ENCODE measurements at places on chromosomes 6 and 20. TPM values are rescaled to one million over a fixed set of nuclear protein-coding genes. Genes with fewer than 3 reads are reported as not detected.

The CST4 gene
- not detected for total RNA-seq

The STX11 gene
- 12.1 TPM for total RNA-seq

The MOXD1 gene
- 17.3 TPM for total RNA-seq

The MLN gene
- not detected for total RNA-seq

The ETV7 gene
- total RNA-seq: 5.4 TPM

The LCA5 gene
- 4.6 TPM for total RNA-seq

The SLPI gene
- total RNA-seq: 44.3 TPM

- H3K27me3 ChIP-seq: peaks cover under 1% of the 10 kb centered on the region
- no peak overlapping the region for H3K27ac ChIP-seq
- H3K36me3 ChIP-seq: peaks cover 4% of the 10 kb centered on the region
Observed at GRCh38 chr6:100695445-100695844, 185.7 kb downstream of the ASCC3 start.

DNA sequence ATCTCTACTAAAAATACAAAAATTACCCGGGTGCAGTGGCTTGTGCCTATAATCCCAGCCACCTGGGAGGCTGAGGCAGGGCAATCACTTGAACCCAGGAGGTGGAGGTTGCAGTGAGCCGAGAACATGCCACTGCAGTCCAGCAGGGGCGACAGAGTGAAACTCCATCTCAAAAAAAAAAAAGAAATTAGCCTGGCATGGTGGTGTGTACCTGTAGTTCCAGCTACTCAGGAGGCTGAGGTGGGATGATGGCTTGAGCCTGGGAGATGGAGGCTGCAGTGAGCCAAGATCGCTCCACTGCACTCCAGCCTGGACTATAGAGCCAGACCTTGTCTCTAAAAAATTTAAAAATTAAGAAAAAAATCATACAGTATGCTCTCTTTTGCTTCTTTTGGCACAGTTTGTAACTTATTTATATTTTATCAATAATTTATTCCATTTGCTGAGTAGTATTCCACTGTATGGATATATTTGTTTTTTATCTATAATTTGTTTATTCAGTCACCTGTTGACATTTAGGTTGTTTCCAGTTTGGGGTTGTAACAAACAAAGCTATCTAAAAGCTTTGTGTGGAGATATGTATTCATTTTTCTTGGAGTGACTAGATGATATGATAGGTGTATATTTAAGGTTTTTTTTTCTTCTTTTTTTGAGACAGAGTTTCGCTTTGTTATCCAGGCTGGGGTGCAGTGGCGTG is 8.0 kb upstream of the MYBL2 start:
- no peak overlapping the region for H3K27ac ChIP-seq
- peaks cover 3% of the 10 kb centered on the region for H3K4me1 ChIP-seq
- no peaks in the 10 kb centered on the region for H3K27me3 ChIP-seq
- DNase-seq: no peak

GRCh38 chr6:86217906-86218305 is 575.2 kb upstream of the SYNCRIP start:
- no peaks in the 10 kb centered on the region for H3K4me1 ChIP-seq
- H3K27me3 ChIP-seq: no peaks in the 10 kb centered on the region
- no peak for DNase-seq
- no peak overlapping the region for H3K4me3 ChIP-seq
- no peak overlapping the region for H3K27ac ChIP-seq

DNA sequence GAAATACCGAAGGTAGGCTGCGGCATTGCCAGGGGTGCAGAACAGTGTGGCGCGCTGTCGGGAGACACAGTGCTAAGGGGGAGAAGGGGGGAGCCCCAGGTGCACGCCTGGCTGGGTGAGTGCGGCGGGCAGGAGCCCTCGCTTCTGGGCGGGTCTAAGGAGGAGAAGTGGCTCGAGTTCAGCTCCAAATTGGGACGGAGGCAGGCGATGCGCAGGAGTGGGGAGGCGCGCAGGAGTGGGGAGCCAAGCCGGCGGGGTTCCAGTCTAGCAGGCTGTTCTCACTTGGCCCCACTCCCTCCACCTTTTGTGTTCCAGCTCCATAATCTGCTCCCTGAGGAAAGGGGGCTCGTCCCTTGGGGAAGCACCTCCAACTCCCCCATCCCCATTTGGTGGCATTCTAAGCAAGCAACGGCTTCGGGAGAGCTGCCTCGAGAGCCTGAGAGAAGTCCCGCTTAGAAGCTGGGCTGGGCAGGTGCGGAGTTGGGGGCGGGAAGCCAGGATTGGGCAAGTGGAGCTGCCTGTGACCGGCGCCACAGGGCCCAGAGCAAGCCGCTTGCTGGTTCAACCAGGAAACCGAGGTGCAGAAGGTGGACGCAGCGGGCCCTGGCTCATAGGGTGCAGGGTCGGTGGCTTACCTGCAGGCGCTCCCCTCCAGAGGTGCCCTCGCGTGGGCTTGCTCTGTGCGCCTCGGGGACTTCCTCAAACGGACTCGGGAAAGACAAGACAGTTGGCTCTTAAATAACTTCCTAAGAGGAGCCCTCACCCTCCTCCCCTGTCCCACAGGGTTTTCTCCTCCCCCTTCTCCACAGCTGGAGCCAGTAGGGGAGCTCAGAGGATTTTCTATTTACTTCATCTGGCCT is at the start of gene F13A1:
Gene F13A1, minus strand, starts transcription at position 711 of the 860 bp plus-strand sequence. CDS start 1,998 bp downstream, outside the sequence.
- H3K36me3 ChIP-seq: no peaks in the 10 kb centered on the region
- no peak within 1 kb of the TSS for H3K27ac ChIP-seq
- DNase-seq: no peak
- H3K27me3 ChIP-seq: no peaks in the 10 kb centered on the region
- peak within 1 kb of the TSS; percentile 54 for H3K4me3 ChIP-seq

- no peaks in the 10 kb centered on the region for H3K36me3 ChIP-seq
- H3K27me3 ChIP-seq: no peaks in the 10 kb centered on the region
- H3K4me3 ChIP-seq: no peak overlapping the region
Observed at GRCh38 chr6:19662911-19663310, 174.3 kb upstream of the ID4 start.

GRCh38 chr6:35415065-35415891 is 36.9 kb upstream of the FANCE start:
- no peak overlapping the region for H3K4me3 ChIP-seq
- H3K4me1 ChIP-seq: no peaks in the 10 kb centered on the region
- H3K27me3 ChIP-seq: no peaks in the 10 kb centered on the region
- peak; percentile 28 for DNase-seq
- no peak overlapping the region for H3K27ac ChIP-seq
- H3K36me3 ChIP-seq: peaks cover 19% of the 10 kb centered on the region

DNA sequence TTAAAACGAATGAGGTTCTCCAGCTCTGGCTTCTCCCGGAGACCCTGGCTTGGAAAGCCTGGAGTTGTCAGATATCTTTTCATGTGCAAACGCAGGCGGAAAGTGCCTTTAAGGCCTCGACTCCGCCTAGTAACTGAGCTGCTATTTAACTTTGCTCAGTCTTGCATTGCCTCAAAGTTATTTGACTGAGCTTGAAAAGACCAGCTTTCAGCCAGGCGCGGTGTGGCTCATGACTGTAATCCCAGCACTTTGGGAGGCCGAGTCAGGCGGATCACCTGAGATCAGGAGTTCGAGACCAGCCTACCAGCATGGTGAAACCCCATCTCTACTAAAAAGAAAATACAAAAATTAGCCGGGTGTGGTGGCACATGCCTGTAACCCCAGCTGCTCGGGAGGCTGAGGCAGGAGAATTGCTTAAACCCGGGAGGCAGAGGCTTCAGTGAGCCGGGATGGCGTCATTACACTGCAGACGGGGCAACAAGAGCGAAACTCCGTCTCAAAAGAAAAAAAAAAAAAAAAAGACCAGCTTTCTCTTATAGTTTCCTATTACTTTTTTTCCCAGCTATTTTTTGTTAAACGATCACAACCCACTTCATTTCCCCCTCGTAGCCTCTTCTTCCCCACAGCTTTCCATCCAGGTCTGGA is 1.9 kb downstream of the GCNT2 start:
- peaks cover 57% of the 10 kb centered on the region for H3K4me1 ChIP-seq
- no peaks in the 10 kb centered on the region for H3K27me3 ChIP-seq
- no peak for DNase-seq
- peak overlapping the region; percentile 58 for H3K4me3 ChIP-seq
- H3K27ac ChIP-seq: peak overlapping the region; percentile 83

DNA sequence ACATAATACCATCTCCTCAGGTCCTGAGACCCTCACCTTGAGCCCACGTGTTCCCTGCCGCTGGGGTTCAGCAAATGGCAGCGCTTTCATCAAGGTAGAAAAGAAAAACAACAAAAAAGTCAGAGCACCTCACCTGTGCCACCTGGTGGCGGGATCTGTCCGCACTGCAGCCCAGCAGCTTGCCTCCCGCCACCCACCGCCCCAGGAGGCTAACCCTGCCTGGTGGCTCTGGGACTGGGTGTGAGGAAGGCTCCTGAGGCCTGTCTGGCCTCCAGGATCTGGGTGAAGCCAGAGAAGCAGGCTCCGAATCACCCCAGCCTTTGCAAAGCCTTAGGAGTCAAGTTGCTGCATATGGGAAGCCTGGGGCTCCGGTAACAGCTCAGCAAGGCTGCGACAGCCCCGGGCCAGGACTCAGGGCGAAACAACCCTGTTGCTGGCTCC is 270.8 kb downstream of the BMP7 start:
- DNase-seq: no peak
- no peak overlapping the region for H3K4me3 ChIP-seq

GRCh38 chr20:41697861-41698559 is 79.8 kb upstream of the CHD6 start:
- H3K4me3 ChIP-seq: no peak overlapping the region
- peaks cover 4% of the 10 kb centered on the region for H3K4me1 ChIP-seq
- H3K27ac ChIP-seq: no peak overlapping the region
- H3K36me3 ChIP-seq: no peaks in the 10 kb centered on the region
- no peaks in the 10 kb centered on the region for H3K27me3 ChIP-seq

- no peak overlapping the region for H3K27ac ChIP-seq
- no peaks in the 10 kb centered on the region for H3K4me1 ChIP-seq
- H3K27me3 ChIP-seq: no peaks in the 10 kb centered on the region
- DNase-seq: no peak
- H3K4me3 ChIP-seq: no peak overlapping the region
Observed at GRCh38 chr6:122365775-122366403, 33.6 kb upstream of the HSF2 start.

DNA sequence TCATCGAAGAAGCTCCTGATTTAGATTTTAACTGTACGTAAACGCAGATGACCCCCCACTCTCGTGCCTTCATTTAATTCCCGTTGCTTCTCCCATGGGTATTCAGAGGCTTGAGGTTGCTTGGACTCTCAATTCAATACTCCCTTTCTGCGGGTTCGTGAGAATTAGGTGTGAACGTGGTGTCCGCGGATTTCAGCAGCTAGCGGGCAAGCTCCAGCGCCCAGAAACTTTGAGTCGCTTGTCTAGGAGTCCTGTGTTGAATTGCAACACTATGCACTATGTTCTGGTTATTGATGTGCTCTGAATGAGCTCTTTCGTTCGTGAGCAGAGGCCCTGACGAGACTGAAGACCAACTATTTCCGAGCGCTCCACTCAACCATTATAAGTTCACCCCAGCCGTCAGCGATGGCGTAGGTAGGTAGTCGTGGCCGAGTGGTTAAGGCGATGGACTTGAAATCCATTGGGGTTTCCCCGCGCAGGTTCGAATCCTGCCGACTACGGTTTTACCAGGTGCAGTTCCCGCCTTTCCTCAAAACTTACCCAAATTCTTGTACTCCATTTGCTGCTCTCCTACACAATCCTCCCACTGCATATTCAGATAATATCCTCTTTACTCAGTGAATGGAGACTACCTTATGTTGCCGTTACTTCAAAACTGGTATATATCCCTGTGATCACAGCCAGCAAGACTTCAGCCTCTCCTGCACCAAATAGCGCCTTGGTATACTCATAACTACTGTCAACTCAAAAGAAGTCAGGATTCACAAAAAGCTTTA is 72.6 kb upstream of the ZNF184 start:
- no peaks in the 10 kb centered on the region for H3K36me3 ChIP-seq
- no peak overlapping the region for H3K27ac ChIP-seq
- DNase-seq: no peak

DNA sequence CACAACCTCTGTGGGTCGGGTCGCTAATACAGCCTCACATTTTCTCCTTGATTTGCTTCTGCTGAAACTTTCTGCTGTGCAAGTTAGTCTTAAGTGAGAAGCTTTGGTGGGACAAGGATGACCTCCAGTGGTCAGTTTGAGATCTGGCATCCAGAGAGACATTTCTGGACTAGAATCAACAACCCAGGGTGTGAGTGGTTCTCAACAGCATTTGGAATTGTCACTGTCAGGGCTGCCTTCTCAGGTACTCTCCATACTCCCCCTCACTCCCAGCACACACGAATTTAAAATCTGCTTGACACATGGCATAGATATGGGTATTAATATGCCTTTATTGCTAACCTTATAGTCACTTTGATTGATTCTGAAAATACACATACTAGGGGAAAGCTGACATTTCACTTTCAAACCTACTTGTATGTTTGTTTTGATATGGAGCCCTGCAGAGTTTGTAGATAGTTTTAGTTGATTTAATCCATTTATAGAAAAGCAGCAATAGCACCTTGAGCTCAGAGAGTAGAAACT is 13.2 kb downstream of the OTOR start:
- no peak overlapping the region for H3K27ac ChIP-seq
- no peak overlapping the region for H3K4me3 ChIP-seq
- H3K27me3 ChIP-seq: no peaks in the 10 kb centered on the region
- H3K36me3 ChIP-seq: no peaks in the 10 kb centered on the region
- DNase-seq: no peak

GRCh38 chr20:57308451-57309271 is 20.9 kb upstream of the SPO11 start:
- no peaks in the 10 kb centered on the region for H3K4me1 ChIP-seq
- no peak overlapping the region for H3K4me3 ChIP-seq
- no peak overlapping the region for H3K27ac ChIP-seq
- DNase-seq: no peak
- no peaks in the 10 kb centered on the region for H3K27me3 ChIP-seq
- H3K36me3 ChIP-seq: no peaks in the 10 kb centered on the region

- no peak overlapping the region for H3K27ac ChIP-seq
- no peak for DNase-seq
- peaks cover 66% of the 10 kb centered on the region for H3K36me3 ChIP-seq
- no peaks in the 10 kb centered on the region for H3K4me1 ChIP-seq
Observed at GRCh38 chr6:158770533-158771330, 48.4 kb downstream of the EZR start.

DNA sequence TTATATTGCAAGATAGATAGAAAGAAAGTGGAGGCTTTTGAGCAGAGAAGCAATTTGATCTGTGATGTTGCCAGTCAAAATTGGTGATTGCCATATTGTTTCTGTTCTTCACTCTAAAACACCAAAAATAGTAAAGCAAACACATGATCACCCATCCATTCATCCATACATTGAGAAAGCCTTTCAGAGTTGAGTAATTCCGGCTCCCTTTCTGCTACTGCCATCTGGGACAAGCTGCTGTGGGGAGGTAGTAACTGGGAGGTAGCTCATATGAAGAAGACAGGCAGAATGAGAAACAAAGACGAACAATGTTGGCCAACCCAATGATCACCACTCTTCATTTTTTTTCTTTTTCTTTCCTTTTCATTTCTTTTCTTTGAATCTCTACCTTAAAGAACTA is 51.1 kb upstream of the HBS1L start:
- no peak for DNase-seq
- no peak overlapping the region for H3K27ac ChIP-seq
- H3K4me3 ChIP-seq: no peak overlapping the region
- no peaks in the 10 kb centered on the region for H3K4me1 ChIP-seq

DNA sequence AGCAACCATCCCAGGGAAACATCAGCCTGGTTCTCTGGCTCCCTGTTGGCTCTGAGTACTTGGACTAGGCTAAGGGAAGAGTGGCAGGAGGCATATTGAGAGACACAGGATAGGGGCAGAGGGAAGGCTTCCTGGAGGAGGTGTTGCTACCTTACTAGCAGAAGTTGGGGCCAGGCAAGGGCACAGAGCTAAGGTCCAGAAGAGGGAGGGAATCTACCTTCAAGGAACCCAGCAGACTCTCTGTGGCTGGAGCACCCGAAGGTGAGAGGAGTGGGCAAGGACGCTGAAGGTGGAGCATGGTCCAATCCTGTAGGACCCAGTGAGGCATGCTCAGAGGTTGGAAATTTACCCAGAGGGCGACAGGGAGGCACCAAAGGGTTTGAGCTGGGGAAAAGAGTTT is 191.9 kb downstream of the TFAP2C start:
- H3K4me1 ChIP-seq: no peaks in the 10 kb centered on the region
- H3K36me3 ChIP-seq: no peaks in the 10 kb centered on the region
- H3K27me3 ChIP-seq: no peaks in the 10 kb centered on the region

Data from thoracic aorta (tissue), 2 donors.